Large intestine (tissue), 12 donors: ENCODE measurements at places on chromosomes 7 and 10. TPM values are rescaled to one million over a fixed set of nuclear protein-coding genes. Genes with fewer than 3 reads are reported as not detected.

DNA sequence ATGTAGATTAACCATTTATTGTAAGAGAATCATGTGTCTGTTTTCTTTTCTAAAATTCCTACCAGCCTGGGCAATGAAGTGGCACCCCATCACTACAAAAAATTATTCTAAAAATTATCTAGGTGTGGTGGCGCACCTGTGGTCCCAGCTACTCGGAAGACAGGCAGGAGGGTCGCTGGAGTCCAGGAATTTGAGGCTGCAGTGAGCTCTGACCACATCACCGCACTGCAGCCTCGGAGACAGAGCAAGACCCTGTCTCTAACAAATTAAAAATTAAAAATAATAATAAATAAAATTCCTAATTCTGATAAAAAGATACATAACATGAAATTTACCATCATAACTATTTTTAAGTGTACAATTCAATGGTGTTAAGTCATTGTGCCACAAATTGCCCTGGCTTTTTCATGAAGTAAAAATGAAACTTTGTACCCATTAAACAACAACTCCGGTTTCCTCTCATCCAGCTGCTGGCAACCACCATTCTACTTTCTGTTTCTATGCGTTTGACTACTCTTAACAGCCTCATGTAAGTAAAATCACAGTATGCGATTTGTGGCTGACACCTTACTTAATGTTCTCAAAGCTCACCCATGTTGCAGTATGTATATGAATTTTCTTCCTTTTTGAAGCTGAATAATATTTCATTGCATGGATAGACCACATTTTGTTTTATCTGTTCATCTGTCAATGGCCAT lies 20.6 kb upstream of the USP6NL start:
- no peaks in the 10 kb centered on the region for H3K36me3 ChIP-seq
- no peak overlapping the region for H3K27ac ChIP-seq
- no peaks in the 10 kb centered on the region for H3K27me3 ChIP-seq
- no peak overlapping the region for H3K4me3 ChIP-seq
- H3K4me1 ChIP-seq, result peaks cover 2% of the 10 kb centered on the region
- DNase-seq, result peak; percentile 55

DNA sequence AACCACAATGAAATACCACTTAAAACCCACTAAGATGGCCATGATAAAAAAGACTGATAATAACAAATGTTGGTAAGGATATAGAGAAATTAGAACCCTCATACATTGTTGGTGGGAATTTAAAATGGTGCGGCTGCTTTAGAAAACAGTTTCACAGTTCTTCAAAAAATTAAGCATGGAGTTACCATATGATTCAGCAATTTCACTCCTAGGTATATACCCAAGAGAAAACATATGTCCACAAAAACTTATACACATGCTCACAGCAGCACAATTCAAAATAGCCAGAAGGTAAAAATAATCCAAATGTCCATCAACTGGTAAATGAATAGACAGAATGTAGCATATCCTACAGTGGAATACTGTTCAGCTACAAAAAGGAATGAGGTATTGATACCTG lies 30.0 kb downstream of the ATXN7L1 start:
- no peak overlapping the region for H3K27ac ChIP-seq
- H3K36me3 ChIP-seq, result peaks cover 14% of the 10 kb centered on the region
- DNase-seq, result no peak
- H3K4me3 ChIP-seq, result no peak overlapping the region

- H3K4me3 ChIP-seq, result no peak overlapping the region
- H3K27me3 ChIP-seq, result no peaks in the 10 kb centered on the region
- no peak overlapping the region for H3K27ac ChIP-seq
- H3K4me1 ChIP-seq, result no peaks in the 10 kb centered on the region
- DNase-seq, result no peak
- peaks cover 2% of the 10 kb centered on the region for H3K36me3 ChIP-seq
Observed at GRCh38 chr10:68272833-68273232, 40.9 kb upstream of the ATOH7 start.

C10orf53 gene
- polyA plus RNA-seq, result 0.03 TPM
